CD4-positive, alpha-beta T cell treated with Interleukin-17A for 1 hour (primary cell): ENCODE measurements at places on chromosomes 7 and 10.

- no peak for DNase-seq
These were observed 3.4 kb downstream of the CCDC136 start for GRCh38 chr7:128795129-128795528.

GRCh38 chr7:126637538-126637937 lies 615.2 kb downstream of the GRM8 start:
- DNase-seq: no peak

DNA sequence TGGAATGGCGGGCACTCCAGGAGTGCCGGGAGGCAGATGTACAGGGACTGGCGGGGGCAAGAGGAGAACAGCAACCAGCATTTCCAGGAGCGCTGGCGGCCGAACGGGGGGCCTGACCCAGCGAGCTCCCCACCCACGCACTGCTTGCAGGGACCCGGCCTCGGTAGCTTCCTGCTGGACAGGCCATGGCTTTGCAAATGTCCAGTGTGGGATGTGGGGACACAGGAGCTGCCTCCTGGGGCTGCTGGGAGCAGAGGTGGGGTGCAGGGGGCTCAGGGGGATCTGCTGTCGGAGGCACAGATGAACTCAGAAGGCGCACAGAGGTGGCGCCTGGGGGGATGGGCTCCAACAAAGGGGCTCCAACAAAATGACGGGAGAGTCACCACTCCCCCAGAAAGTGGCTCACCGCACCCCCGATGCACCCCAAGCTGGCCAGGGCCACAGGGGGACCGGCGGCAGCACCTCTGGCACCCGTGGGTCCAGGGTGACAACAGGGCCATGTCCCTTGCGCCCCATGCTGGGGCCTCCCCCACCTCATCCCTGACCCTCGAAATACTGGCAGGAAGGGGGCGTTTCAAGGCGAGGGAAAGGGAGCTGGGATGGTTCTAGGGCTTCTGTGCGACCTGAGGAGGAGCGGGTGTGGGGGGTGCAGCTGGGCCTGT lies 41.1 kb downstream of the AP5Z1 start:
- no peak for DNase-seq

DNA sequence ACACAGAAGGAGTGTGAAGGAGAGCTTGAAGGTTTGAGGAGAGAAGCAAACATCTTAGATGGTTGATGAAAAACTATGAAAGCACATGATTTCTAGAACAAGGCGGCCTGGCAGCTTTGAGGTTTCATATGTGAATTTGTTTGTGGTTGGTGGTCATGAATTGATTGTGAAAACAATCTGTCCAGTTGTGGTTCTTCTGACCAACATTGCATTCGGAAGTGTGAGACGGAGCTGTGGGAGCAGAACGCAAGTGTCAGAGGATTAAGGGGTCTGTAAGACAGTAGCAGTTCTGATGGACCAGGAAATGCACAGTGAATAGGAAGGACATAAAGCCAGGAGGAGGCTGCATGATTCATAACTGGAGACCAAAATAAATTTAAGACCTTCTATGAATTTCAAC lies 594.6 kb downstream of the NXPH1 start:
- no peak for DNase-seq

DNA sequence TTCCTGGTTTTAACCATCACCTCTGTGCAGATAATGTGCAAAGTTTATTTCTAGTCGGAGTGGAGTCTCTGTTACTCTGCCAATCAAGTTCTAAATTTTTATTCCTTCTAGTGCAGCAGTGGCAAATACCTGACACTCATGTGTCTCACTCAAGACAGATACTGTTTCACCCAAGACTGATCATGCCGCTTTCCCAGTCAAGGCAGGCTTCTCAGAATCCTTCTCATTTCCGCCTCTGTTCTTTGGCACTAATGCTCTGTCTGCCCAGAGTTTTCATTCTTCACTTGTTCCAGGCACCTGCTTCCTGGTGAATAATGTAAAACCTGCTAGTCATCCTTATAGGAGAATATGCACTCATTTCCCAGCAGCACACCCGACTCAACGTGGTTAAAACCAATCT lies 24.7 kb downstream of the MET start:
- DNase-seq: no peak

DNA sequence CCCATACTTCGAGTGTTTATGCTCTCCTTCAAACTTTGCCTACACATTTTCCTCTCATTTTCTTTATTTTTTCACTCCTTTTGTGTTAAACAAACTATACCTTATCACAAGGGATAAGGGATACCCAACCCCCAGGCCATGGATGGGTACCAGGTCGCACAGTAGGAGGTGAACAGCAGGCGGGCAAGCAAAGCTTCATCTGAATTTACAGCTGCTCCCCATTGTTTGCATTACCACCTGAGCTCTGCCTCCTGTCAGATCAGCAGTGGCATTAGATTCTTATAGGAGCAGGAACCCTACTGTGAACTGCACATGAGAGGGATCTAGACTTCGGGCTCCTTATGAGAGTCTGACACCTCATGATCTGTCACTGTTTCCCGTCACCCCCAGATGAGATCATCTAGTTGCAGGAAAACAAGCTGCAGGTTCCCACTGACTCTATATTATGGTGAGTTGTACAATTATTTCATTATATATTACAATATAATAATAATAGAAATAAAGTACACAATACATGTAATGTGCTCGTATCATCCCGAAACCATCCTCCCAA lies 28.5 kb downstream of the ZC3HC1 start:
- no peak for DNase-seq

DNA sequence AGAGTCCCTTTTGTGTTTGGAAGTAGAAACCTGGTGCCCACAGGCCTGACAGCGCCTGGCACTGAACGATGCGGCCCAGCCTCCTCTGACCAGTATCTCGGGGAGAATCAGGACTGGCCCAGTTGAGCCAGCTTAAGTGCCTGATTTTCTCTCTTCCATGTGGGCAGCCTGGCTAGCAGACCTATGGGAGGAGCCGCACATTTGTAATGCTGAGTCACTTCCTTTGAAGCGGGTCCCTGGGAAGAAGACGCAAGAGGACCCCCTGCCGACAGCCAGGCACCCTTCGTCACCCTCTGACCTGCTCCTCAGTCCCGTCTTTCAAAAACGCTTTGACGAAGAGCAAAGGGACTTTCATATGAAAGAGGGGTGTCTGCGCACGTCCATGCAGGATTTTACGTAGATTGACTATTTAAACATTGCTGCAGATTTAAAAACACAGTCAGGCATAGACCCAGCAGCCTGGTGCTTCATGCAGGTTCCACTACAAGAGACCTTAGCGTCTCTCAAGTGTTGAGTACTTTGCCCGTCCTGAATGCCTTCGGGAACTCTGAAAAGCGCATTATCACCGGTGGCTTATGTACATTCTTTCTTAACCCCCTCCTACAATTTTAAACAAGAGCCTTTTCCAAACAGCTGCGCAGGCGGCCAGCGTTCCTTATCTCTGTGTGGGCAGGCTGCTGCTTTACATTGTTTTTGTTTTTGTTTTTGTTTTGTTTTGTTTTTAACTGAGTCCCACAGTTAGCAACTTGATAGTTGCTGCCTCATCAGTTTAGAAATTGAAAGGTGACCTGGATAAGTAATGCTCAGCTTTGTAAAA lies 36.5 kb upstream of the AP5Z1 start:
- no peak for DNase-seq
